ENCODE measurements at places on chromosomes 12 and 14. TPM values are rescaled to one million over a fixed set of nuclear protein-coding genes. Genes with fewer than 3 reads are reported as not detected.

- DNase-seq, result no peak
Observed at GRCh38 chr14:105049753-105050550, 15.3 kb downstream of the GPR132 start.

DNA sequence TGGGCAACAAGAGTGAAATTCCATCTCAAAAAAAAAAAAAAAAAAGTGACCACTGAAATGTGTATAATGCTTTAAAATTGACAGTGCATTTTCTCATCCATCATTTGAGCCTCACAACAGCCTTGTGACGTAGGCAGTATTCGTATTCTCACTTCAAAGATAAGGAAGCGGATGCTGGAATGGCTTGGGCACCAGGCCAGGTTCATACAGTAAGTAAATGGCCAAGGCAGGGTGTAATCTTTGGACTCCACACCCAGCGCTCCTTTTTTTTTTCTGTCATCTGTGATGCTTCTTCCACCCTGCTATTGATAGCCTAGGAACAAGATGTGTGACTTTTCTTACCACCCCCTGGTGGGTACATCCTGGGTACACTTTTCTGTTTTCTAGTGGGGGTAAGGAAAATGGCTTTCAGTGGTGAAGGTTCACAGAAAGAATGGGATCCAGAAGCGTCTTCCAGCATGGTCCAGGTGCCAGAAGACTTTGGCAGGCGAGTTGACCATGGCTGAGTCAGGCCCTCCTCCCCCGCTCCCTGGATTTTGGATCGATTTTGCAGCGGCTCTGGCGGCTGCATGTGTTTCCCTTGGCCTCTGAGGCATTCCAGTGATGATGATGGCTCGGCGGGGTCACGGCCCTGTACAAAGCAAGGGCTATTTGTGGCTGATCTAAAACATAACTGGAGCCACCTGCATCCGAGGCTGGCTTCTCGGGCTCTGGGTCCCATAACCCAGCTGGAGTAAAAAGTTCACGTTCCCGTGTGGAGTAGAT is 110.6 kb downstream of the CACNA1C start:
- no peak for DNase-seq

- DNase-seq, result no peak
Observed at GRCh38 chr12:78778339-78778738, 86.2 kb upstream of the SYT1 start.

DNA sequence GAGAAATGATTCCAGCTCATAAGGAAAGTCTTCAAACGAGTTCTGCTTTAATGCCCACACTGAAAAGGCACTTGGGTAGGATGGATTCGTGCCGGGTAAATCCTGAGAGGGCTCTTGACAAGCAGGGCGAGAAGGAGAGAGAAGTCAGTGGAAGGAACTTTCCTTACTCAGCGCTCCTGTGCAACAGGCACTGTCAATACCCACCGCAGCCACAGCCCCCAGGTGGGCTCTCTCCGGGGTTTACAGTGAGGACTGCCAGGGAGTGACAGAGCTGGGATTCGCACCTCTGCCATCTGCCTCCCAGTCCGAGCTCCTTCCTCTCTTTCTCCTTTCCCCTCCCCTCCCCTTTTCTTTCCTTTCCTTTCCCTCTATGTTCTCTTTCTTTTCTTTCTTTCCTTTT is 118.7 kb downstream of the BEGAIN start:
- no peak for DNase-seq

SDSL gene
- 1.7 TPM for polyA plus RNA-seq

OASL gene
- not detected for polyA plus RNA-seq

ITGA5 gene
- 17.7 TPM for polyA plus RNA-seq

STYK1 gene
- 0.38 TPM for polyA plus RNA-seq

AQP6 gene
- polyA plus RNA-seq, result 0.06 TPM

DNA sequence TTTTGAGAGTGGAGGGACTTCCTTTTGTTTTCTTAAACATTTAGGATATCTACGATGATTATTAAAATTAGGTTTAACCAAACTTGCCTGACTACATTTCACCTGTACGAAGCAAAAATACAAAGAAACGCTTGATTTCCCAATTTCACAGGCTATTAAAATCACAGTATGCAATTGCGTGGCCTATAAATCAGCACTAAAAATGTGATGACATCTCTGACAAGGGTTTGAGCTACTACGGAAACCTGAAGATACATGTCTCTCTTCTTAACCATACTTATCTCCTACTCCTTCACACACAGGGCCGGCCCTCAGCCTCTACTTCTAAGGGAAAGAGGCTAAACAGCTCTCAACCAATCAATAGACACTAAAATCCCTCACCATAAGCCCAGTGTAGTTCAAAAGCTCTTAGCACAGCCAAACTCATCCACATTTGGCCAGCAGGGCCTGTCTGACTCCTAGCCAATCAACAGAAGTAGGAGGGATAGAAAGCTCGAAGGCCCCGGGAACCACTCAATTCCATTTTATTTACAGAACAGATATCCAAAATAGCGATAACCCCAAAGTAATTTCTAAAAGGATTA is 137.3 kb downstream of the FOXN3 start:
- no peak for DNase-seq

DNA sequence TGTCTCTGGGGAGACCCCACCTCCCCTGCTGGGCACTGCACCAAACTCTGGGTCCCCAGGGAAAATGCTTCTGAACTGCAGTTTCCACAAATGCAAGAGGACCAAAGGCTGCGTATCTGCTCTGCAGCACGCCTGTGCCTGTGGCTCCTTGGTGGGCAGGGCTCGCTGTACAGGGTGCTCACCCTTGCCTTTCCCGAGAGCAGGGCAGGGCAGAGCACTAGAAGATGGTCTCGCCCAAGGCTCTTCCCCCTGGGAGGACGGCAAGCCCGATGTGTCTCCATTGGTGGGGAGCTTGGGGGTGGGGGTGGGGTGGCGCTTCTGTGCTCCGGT is 175.3 kb upstream of the RTL1 start:
- no peak for DNase-seq

DNA sequence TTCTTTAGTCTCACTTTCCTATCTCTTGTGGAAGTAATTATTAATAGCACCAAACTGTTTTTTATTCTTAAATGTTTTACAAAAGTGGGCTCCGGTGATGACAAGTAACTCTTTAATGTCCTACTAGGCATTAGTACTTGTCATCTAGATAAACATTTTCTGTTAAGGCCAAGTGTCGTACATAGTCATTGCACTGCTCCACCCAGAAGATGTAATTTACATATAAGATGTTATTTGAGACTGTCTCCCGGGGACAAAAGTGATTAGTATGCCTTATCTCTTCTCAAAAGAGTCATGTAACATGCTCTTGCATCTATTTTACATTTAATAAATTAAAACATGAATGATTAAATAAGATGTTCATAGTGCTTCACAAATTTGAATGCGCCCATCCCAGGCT is 88.4 kb downstream of the FLRT2 start:
- DNase-seq, result no peak

- DNase-seq, result no peak
Observed at GRCh38 chr12:25887367-25887766, 71.1 kb upstream of the RASSF8 start.

DNA sequence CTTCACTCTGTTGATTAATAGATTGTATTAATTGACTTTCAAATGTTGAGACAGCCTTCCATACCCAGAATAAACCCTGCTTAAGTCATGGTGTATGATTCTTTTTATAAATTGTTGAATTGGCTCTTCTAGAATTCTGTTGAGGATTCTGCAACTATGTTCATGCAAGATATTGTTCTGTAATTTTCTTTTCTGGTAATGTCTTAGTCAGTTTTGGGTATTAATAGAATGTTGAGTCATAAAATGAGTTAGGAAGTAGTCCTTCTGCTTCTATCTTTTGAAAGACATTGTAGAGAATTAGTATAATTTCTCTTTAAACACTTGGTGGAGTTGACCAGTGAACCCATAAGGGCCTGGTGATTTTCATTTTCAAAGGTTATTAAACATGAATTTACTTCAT is 958.9 kb downstream of the LRFN5 start:
- no peak for DNase-seq

DNA sequence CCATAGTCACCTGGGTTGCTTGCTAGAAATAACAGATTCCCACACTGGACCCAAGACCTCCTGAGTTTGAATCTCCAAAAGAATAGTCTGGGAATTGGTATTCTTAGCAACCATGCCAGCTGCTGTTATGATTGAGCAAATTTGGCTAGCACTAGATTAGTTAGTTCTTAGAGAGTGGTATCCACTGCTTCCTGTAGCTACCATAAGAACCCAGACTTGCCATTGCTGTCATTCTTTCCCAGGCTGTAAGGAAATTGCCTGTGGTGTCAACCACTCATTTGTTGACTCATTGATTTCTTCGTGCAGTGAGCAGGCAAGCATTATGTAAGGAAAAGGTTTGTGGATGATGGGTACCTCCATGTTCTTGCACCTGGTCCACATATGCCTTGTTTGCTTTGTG is 201.8 kb upstream of the RGS6 start:
- no peak for DNase-seq

GRCh38 chr12:18141048-18141982 is 51.3 kb upstream of the RERGL start:
- DNase-seq, result no peak

GRCh38 chr12:20342111-20342510 is 26.2 kb upstream of the PDE3A start:
- no peak for DNase-seq

DNA sequence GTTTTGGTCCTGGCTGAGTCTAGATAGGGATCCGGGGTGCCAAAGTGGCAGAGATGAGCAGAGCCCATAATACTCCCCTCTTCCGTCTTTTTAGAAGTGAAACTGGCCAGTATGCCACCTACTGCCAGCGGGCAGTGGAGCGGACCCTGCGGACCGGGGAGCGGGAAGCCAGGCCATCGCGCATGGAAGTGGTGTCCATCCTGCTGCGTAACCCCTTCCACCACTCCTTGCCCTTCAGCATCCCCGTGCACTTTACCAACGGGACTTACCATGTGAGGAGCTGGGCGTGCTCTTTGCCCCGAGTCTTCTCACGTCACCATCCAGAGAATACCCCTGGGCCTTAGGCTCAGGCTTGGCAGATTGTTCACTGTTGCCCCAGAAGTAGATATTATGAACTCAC is 21.0 kb downstream of the PIGH start:
- DNase-seq, result no peak

PLA2G1B gene
- polyA plus RNA-seq, result 0.19 TPM

- DNase-seq, result no peak
Observed at GRCh38 chr12:24364921-24365320, 415.5 kb upstream of the SOX5 start.

ZFHX2 gene
- polyA plus RNA-seq, result 2.7 TPM

DNA sequence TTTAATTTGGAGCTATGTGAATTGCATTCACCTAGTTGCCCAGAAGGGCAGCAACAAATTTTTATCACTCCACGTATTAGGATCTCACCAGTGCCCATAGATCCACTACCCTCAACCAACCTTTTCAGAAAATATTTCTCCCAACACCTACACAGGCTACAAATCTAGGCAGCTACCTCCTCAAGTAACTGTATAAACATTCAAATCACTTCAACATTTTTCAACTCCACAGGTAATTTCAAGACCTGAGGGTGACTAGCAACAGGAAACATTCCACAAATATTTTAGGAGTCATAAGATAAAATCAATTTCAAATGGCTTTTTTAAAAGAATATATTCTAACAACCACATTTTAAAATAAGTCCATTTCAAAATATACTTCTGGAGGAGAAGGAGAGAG is 12.9 kb downstream of the PHLDA1 start:
- no peak for DNase-seq

TMEM121 gene
- polyA plus RNA-seq, result 1.9 TPM

PSMD9 gene
- polyA plus RNA-seq, result 38.5 TPM

- no peak for DNase-seq
Observed at GRCh38 chr14:20427231-20428009, 8.5 kb downstream of the KLHL33 start.

TGFB3 gene
- polyA plus RNA-seq, result 0.86 TPM

NPFF gene
- not detected for polyA plus RNA-seq

LIN7A gene
- polyA plus RNA-seq, result 5.8 TPM

GLT1D1 gene
- polyA plus RNA-seq, result 1.8 TPM

DNA sequence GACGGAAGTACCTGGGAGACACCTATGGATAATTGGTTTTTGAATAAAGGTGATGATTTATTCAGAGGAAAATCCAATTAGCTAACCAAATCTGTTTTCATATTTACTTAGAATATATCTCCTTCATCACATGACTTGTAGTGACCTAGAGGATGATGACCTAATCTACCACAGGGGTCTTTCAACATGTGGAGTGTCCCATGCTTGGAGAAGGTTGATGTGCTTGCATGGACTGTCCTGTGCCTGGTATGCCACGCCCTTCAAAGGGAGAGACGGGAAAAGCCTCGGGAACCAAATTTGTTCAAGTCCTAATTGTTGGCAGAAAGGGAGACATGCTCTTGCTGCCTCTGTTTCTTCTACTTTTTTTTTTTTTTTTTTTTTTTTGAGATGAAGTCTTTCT is 11.8 kb upstream of the PAPLN start:
- DNase-seq, result no peak

RPL10L gene
- not detected for polyA plus RNA-seq

DNA sequence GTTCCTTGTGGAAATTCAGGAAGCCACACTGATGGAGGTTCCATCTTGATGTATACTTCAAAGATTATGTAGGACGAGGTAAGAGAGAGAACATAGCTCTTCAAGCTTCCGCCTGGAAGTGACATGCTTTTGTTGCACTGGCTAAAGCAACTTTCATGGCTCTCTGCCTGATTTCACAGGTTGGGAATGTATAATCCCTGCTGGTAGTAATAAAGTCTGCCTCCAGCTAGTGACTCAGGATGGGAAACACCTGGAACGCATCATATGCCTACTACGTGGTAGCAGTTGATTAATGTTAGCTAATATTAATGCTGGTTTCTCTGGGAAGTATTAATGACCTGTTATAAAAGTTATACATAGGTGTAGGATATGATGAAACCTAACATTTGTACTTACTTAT is 71.1 kb downstream of the PELI2 start:
- DNase-seq, result no peak

VIPAS39 gene
- polyA plus RNA-seq, result 13.3 TPM

GRCh38 chr12:3252450-3252891 is 175.3 kb downstream of the TSPAN9 start:
- no peak for DNase-seq

- DNase-seq, result peak; percentile 41
Observed at GRCh38 chr12:108570743-108571608, 8.6 kb downstream of the ISCU start.

GRCh38 chr12:93415723-93416464 is 25.9 kb downstream of the UBE2N start:
- DNase-seq, result no peak

GRCh38 chr12:89999699-90000505 is 291.3 kb upstream of the ATP2B1 start:
- no peak for DNase-seq

GRCh38 chr14:59918824-59919569 is 947 bp upstream of the LRRC9 start:
- no peak for DNase-seq

SYCP3 gene
- not detected for polyA plus RNA-seq

GRCh38 chr12:103783744-103784664 is 57.0 kb downstream of the NT5DC3 start:
- DNase-seq, result no peak

- no peak for DNase-seq
Observed at GRCh38 chr12:55633151-55633550, 3.5 kb upstream of the OR10P1 start.

- DNase-seq, result no peak
Observed at GRCh38 chr12:113990250-113991223, 24.4 kb upstream of the RBM19 start.

Measured in H1 (cell line).